Small intestine (tissue), 16 donors: ENCODE measurements at places on chromosomes 7 and 10.

DNA sequence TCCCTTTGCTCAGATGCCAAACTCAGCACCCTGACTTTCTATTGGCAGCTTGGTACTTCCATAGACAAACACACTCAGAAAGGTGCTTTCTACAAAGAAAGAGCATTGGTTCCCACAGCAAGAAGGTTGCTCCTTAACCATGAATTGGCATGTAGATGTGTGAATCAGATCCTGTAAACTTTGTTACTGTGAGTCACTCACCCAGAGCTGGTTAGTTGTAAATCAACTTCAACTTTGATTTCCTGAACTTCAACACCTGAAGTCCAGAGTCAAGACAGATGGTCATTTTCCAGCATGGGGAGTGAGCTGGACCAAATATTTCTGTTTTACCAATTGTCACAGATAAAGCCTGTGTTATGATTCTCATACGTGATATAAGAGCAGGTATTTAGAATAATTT, 797.2 kb downstream of the TNS3 start:
- H3K36me3 ChIP-seq: no peaks in the 10 kb centered on the region
- H3K27ac ChIP-seq: no peak overlapping the region
- no peaks in the 10 kb centered on the region for H3K4me1 ChIP-seq
- H3K4me3 ChIP-seq: no peak overlapping the region

DNA sequence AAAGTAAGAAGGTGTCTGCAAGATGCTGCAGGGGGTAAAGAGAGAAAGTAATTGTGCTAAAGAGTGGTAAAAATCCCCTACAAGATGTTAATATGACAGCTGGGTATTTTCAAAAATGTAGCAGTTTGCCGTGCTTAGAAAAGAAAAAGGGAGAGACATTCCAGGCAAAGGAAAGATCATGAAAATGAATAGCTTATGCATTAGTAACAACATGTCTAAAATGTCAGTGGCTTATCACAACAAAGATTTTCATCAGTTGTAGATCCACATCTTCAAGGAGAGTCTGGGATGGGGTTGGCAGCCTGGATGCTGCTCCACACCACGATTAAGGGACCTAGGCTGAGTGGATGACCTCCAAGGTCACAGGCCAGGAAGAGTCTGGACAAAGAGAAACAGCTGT, 920.9 kb downstream of the GRID1 start:
- no peak overlapping the region for H3K4me3 ChIP-seq
- no peaks in the 10 kb centered on the region for H3K4me1 ChIP-seq
- no peak for DNase-seq
- no peak overlapping the region for H3K27ac ChIP-seq
- no peaks in the 10 kb centered on the region for H3K27me3 ChIP-seq
- no peaks in the 10 kb centered on the region for H3K36me3 ChIP-seq

GRCh38 chr7:26627891-26628341, 236.5 kb downstream of the SKAP2 start:
- H3K4me3 ChIP-seq: no peak overlapping the region
- H3K27me3 ChIP-seq: no peaks in the 10 kb centered on the region
- no peak for DNase-seq
- H3K4me1 ChIP-seq: no peaks in the 10 kb centered on the region

DNA sequence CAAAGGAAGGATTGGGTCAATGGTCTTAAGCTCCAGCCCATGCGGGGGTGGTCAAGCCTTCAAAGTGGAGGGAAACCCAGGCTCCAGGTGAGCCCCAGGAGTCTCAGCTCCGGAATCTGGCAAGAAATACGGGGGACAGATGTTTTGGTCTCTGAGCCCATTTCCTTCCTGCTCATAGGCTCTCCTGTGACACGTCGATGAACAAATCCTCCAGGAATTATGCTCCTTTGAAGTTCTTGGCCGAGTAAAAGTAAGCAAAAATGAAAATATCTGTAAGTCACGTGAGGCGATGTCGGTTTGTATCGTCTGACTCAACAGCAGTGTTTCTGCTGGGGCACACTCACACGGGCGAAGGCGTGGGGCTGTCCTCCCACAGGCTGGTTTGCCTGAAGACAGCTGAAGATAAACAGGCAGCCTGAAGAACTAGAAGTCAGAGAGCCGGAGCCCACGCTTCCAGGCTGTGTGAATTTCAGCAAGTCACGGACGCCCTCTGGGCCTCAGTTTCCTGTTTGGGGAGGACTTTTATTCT, 52.6 kb upstream of the SMNDC1 start:
- no peaks in the 10 kb centered on the region for H3K36me3 ChIP-seq
- H3K27ac ChIP-seq: peak overlapping the region; percentile 93
- H3K4me3 ChIP-seq: no peak overlapping the region
- no peaks in the 10 kb centered on the region for H3K27me3 ChIP-seq
- no peak for DNase-seq

DNA sequence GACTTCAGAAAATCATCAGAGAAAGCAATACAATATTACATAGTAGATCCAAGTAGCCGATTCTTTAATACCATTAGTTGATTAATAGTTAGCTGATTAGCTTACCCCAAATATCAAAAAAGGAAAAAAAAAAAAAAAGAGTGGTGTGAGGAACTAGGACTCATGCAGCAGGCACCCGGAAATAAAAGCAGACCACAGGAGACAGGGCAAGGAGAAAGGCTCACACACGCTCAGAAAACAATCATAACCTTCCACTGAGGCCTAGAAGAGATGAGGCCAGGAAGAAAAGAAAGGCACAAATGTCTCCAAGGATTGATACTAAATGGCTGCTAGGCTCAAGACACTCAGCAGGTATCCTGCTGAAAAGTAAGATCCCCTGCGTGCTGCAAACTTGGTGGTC, 25.9 kb downstream of the TRDMT1 start:
- H3K4me3 ChIP-seq: no peak overlapping the region
- no peaks in the 10 kb centered on the region for H3K4me1 ChIP-seq
- peaks cover 2% of the 10 kb centered on the region for H3K36me3 ChIP-seq
- no peaks in the 10 kb centered on the region for H3K27me3 ChIP-seq

GRCh38 chr10:816958-817357, 114.5 kb downstream of the LARP4B start:
- no peaks in the 10 kb centered on the region for H3K27me3 ChIP-seq
- DNase-seq: no peak
- no peak overlapping the region for H3K27ac ChIP-seq
- no peaks in the 10 kb centered on the region for H3K4me1 ChIP-seq
- no peak overlapping the region for H3K4me3 ChIP-seq
- peaks cover 23% of the 10 kb centered on the region for H3K36me3 ChIP-seq

- H3K4me1 ChIP-seq: no peaks in the 10 kb centered on the region
- no peak for DNase-seq
- H3K4me3 ChIP-seq: no peak overlapping the region
- no peak overlapping the region for H3K27ac ChIP-seq
Observed at GRCh38 chr10:123502983-123503382, 163.2 kb upstream of the GPR26 start.

GRCh38 chr7:16295558-16295957, 125.8 kb downstream of the CRPPA start:
- no peak overlapping the region for H3K4me3 ChIP-seq
- H3K27me3 ChIP-seq: no peaks in the 10 kb centered on the region
- DNase-seq: no peak
- no peaks in the 10 kb centered on the region for H3K36me3 ChIP-seq

DNA sequence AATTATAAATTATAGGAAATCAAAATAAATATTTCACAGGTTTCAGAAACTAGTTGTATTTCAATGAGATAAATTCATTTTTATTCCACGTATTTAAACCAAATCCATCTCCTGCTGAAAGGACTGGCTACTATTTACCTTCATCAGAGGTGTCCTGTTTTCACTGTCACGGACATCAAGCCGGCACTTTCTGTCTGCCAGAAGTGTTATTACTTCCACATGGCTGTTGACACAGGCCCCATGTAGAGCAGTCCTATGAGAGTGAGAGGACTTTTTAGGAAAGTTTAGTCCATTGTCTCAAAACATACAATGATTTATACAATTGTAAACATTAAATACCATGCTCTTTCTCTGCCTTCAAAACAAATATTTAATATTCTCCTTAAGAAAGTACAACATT, 100.4 kb upstream of the ACBD5 start:
- H3K4me3 ChIP-seq: no peak overlapping the region
- H3K27me3 ChIP-seq: no peaks in the 10 kb centered on the region
- no peak for DNase-seq
- no peaks in the 10 kb centered on the region for H3K36me3 ChIP-seq

- no peak overlapping the region for H3K27ac ChIP-seq
- no peak for DNase-seq
- H3K4me1 ChIP-seq: no peaks in the 10 kb centered on the region
Observed at GRCh38 chr10:8312781-8313180, 258.3 kb downstream of the GATA3 start.

- no peaks in the 10 kb centered on the region for H3K4me1 ChIP-seq
- no peak for DNase-seq
- no peaks in the 10 kb centered on the region for H3K36me3 ChIP-seq
- H3K4me3 ChIP-seq: no peak overlapping the region
- no peak overlapping the region for H3K27ac ChIP-seq
Observed at GRCh38 chr7:156019776-156020565, 207.7 kb upstream of the SHH start.

- no peak overlapping the region for H3K27ac ChIP-seq
- no peak overlapping the region for H3K4me3 ChIP-seq
- peaks cover 8% of the 10 kb centered on the region for H3K4me1 ChIP-seq
Observed at GRCh38 chr10:70055550-70055949, 2.9 kb downstream of the MACROH2A2 start.

DNA sequence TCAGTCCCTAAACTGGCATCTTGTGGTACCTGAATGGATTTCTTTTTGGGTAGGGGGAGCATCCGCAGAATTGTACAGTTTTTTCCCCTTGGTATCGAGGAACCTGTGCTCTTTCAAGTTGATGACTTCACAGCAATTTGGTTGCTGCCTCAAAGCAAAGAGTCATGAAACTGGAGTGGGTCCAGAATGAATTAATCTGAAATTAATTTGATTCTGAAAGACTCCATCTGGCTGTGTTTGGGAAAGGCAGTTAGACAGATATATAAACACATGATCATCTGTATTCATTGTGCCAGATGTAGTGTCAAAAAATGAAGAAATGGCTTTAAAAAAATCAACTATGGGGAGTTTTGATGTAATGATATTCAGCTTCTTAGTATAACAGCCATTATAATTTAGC, 136.1 kb downstream of the CELF2 start:
- no peak for DNase-seq
- no peaks in the 10 kb centered on the region for H3K27me3 ChIP-seq
- H3K36me3 ChIP-seq: no peaks in the 10 kb centered on the region
- H3K4me3 ChIP-seq: no peak overlapping the region
- H3K4me1 ChIP-seq: peaks cover 4% of the 10 kb centered on the region
- H3K27ac ChIP-seq: no peak overlapping the region
